Type B pancreatic cell (in vitro differentiated cells): ENCODE measurements at places on chromosomes 16 and 17.

DNA sequence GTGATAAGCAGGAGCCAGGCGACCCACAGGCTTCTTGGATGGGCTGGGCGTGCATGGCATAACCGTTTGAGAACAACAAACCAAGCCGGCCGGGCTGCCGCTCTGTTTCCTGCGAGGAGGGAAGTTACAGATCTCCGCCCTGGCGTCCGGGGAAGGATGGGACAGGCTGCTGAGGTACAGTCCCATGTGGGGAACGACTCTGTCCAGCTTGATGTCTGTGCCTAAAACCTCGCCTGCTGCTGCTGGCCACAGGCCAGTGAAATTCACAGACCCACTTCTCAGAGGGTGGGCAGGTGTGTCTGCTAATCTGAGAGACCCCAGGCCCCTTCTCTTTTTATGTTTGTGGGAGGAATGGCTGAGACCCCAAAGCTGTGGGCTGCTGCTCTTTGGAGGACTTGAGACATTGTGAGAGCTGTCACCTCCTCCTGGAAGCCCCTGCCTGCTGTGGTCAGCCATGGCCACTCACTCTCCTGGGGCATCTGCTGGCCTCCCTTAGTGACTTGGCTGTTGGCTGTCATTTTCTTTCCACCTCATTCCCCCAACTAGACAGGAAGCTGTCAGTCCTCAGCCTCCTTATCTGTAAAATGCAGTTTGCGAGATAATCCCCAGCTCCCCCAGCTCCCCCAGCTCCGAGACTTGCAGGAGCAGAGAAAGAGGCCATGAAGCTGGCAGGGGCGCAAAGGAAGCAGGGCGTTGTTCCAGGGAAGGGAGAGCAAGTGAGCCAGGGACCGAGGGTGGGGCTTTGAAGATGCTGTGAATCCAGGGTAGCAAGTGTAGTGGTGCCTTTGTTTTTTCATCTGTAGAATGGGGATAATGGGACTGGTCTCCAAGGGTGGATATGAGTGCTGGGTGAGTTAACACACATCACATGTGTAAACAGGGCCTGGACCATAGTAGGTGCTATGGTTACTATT is 51.0 kb downstream of the CMIP start:
- no peak for DNase-seq

DNA sequence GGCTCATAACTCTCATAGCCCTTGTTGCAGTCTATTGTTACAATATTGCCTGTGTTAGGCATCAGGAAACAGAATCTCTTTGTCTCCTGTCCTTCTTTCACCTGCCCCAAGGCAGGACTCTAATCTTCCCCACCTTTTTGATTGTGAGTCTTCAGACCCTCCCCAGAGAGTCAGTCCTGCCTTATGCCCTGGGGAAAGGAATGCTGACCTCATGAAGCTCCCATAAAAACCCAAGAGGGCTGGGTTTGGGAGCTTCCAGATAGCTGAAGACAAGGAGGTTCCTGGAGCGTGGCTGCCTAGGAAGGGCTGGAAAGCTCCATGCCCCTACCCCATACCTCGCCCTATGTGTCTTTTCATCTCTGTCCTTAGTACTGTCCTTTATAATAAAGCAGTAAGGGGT is 688.8 kb downstream of the WWOX start:
- no peak for DNase-seq

GRCh38 chr16:86567701-86568581 is 1.3 kb downstream of the FOXC2 start:
- DNase-seq, result no peak

GRCh38 chr17:1228781-1229348 is 41.4 kb upstream of the BHLHA9 start:
- no peak for DNase-seq

DNA sequence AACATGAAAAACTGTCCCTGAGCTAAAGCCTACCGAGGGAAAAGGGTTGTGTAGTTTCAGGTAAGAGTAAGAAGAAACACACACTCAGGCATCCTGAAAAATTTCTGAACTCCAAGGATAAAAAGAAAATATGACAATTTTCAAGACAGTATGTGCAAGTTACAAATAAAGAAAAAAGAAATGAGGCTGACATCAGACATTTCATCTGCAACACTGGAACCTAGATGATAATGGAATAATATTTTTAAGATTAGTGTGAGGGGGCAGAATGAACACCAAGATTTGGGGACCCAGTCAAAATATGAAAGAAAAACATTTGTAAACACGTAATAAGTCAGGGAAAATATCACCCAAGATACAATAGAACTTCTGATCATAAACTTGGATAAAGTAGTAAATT is 135.9 kb upstream of the PSMD7 start:
- DNase-seq, result no peak

DNA sequence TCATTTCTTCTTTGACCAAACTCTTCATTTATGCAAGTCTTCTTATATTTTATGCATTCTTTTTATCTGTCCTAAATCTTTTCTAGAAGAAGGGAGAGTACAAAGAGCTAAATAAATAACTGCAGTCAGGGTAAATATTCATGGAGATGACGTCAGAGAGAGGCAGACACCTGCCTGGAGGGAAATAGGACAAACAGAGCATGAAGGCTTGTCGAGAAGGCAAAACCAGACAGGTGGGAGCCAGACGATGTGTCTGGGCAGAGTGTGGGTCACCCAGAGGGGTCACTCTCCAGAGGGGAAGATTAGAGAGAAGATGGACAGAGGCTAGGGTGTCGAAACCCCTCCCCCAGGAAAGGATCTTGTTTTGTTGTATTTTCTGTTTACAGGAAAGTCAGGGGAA is 78.3 kb upstream of the RPL38 start:
- DNase-seq, result no peak

- no peak for DNase-seq
These were observed 45.1 kb downstream of the ZFHX3 start for GRCh38 chr16:73002866-73003265.

GRCh38 chr17:30361766-30362279 is 16.9 kb upstream of the CPD start:
- no peak for DNase-seq

DNA sequence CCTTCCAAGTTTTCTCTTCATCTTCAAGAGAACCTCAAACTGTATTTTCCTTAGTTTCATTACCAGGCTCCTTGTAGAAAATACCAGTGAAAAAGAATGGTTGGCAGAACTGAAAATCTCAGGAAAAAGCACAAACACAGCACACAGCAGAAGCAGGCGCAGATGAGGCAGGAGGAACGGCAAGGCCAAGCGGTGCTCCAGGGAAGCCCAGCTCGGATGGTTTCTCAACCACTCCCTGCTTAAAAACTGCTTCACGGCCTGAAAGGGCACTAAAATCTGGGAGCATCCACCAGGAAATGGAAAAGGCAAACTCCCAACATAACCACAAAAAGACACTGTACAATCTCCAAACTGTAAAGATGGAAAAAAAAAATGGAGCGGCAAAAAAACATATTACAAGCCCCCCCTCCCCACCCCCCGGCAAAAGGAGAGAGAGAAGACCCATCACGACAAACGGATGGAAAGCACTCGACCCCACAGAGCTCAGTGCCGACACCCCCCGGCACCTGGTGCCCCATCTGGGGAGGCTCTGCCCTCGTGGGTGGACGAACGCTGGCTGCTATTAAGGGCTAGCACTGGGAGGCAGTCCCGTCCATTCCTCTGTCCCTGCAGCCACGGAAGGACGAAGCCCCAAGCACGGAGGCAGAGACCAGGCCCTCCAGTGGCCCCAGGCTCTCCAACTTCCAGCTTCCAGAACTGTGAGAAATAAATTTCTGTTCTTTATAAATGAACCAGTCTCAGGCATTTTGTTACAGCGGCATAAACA is 127.5 kb downstream of the ZNF778 start:
- no peak for DNase-seq

GRCh38 chr16:5019775-5020174 is 14.0 kb downstream of the NAGPA start:
- DNase-seq, result no peak

DNA sequence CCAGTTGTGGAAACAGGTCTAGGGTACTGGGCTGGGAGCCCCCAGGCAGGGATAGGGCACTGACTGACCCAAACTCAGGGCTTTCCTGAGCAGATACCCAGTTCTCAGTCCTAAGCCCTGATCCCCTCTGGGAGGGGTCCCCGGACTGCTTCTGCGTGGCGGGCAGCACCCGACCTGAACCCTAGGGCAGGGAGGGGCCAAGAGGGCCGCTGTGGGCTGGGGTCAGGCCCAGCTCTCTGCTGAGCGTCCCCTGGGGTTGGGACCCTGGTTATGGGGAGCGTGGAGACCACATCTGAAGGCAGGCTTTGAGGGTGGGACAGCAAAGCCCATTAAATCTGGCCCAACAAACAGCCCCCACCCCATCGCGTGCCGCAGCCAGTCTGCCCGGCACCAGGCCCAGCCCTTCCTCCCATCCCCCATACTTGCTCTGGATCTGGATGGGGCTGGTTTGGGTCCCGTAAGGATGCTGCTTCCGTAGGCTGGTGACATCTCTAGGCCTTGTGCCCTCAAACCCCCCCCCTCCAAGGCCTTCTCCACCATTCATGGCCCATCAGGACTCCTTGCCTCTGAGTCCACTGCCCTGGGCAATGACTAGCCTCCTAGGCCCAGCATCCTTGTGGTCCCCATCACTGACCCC is 691 bp upstream of the FAM83G start:
- no peak for DNase-seq

- no peak for DNase-seq
These were observed 24.3 kb upstream of the LASP1NB start for GRCh38 chr17:38900978-38901656.

DNA sequence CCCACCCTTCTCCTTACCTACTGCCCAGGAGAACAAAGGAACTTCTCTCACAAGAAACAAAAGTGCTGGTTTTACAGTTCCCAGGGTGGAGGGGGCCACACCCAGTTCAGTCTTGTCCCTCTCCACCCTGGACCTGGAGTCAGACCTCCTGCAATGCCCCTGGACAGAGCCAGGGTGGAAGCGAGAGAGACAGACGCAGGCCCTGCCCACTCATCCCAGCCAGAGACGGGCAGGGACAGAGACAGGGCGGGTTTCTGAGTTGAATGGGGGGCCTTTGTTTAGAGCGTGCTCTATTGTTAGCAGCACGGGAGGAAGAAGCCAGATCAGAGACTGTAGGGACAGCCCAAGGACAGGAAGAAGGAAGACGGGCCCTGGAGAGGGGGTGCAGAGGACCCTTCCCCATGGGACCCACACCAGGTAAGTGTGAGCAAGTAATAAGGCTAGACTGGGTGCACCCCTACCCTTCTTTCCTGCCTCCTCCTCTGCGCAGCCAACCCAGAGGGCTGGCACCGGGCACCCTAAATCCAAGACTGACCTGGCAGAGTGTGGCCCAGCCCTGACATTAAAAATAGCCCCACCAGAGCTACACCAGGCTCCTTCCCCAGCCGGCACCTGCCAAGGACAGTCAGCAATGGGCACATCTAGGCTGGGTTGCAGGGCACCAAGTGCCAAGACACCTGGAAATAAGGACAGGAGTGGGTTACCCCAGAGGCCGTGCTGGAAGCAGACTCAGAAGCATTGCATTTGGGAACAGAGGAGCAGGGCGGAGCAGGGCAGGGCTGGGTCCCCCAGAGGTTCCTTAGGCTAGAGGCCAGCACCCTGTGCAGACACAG is 10.9 kb downstream of the JUP start:
- no peak for DNase-seq

- no peak for DNase-seq
These were observed 125.2 kb upstream of the ZFHX3 start for GRCh38 chr16:73172973-73173709.

DNA sequence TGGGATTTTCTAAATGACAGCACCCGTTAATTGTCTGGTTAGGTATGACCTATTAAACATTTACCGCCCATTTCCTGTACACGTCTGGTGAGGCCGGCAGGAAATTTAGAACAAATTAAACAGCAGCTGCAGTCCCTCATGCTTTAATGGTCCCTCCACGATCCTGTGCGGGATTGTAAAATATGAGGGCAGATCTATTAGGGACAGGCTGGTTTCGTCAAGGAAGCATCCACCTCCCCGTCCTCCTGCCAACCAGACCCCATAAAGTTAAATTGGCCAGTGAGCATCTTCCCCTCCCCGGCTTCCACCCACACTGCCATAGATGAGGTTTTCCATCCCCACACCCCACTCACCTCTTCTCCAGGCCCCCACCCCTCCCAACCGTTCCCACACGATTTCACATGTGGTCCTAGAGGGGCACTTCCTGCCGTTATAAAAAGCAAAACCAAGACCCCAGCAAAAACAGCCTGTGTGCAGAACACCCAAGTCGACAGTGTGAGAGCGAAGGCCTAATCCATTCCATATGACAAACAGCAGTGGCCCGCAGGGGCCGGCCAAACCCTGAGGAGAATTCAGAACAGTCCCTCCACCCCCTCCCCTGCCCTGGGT is 331.9 kb downstream of the FOXL1 start:
- no peak for DNase-seq

DNA sequence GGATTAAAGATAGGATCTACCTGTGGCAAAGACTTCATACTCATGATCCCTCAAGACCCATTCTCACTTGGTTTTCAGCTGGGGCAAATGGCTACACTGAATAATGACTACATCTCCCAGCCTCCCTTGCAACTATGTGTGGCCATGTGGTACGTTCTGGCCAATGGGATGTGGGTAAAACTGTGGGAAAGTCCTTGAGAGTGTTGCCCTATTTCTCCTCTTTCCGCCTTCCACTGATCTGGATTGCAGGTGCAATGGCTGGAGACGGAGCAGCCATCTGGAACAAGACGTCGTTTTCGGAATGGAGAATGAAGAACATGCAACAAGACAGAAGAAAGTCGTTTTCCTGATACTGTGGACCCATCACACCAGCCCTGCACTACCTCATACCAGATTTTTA is 48.5 kb downstream of the HAPSTR1 start:
- DNase-seq, result no peak

- no peak for DNase-seq
These were observed 72.1 kb downstream of the COPRS start for GRCh38 chr17:31786796-31787481.

GRCh38 chr17:75909812-75910274 is 5.2 kb upstream of the MRPL38 start:
- DNase-seq, result no peak

- DNase-seq, result no peak
These were observed 9.2 kb downstream of the CFAP97D1 start for GRCh38 chr17:43789482-43789881.

DNA sequence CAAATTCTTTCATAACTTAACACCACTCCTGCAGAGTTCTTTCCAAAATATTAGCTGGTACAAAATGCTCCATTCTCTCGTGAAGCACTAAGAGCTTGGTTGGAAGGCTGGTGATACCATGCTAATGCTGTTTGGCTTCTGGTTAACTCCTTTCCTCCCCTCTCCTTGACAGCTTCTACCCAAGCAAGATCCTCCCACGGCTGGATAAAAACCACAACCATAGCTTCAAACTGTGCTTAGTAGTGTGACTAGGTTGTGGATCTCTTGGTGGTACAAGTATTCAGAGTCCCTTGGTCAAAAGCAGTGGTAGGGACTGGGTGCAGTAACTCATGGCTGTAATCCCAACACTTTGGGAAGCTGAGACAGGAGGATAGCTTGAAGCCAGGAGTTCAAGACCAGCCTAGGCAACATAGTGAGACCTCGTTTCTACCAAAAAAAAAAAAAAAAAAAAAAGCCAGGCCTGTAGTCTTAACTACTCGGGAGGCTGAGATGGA is 2.3 kb downstream of the PHAF1 start:
- no peak for DNase-seq

GRCh38 chr17:76585033-76585648 is 519 bp downstream of the ST6GALNAC2 start:
- DNase-seq, result no peak

GRCh38 chr16:23423496-23424049 is 29.4 kb downstream of the COG7 start:
- no peak for DNase-seq
